Right ventricle myocardium superior (tissue), 1 donor: ENCODE measurements at places on chromosomes 12 and 14. TPM values are rescaled to one million over a fixed set of nuclear protein-coding genes. Genes with fewer than 3 reads are reported as not detected.

DTX1 gene
- 1.6 TPM for total RNA-seq

LALBA gene
- not detected for total RNA-seq

B4GALNT3 gene
- 32.1 TPM for total RNA-seq

ZNF385A gene
- total RNA-seq, result 10.7 TPM

SERPINA3 gene
- 55.2 TPM for total RNA-seq

GLI1 gene
- total RNA-seq, result 0.56 TPM

ZBTB42 gene
- total RNA-seq, result 5.0 TPM

TAS2R30 gene
- total RNA-seq, result 0.67 TPM

CDK2 gene
- 7.9 TPM for total RNA-seq
